ENCODE measurements at places on chromosomes 3 and 15.

GRCh38 chr15:51765751-51766150 is 14.4 kb downstream of the TMOD2 start:
- no peak for DNase-seq

DNA sequence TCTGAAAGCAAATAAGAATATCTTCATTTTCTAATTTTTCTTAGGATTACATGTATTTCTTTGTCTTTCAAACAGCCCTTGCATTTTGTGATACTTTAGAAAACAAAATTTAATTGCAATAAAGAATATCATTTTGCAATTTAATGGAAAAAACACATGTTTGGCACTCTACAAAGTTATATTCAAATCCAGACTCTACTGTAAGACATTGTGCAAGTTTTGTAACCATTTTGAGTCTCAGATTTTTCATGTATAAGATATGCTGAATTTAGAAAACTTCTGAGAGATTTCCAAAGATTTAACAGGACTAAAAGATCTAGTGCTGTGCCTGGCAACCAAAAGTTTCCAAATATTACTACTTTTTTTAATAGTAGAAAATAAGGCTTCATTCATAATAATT is 187.1 kb upstream of the AGTR1 start:
- no peak for DNase-seq

GRCh38 chr3:144431134-144431533 is 459.5 kb downstream of the DIPK2A start:
- DNase-seq = no peak

GRCh38 chr3:177374323-177374722 is 177.0 kb upstream of the TBL1XR1 start:
- DNase-seq = no peak

DNA sequence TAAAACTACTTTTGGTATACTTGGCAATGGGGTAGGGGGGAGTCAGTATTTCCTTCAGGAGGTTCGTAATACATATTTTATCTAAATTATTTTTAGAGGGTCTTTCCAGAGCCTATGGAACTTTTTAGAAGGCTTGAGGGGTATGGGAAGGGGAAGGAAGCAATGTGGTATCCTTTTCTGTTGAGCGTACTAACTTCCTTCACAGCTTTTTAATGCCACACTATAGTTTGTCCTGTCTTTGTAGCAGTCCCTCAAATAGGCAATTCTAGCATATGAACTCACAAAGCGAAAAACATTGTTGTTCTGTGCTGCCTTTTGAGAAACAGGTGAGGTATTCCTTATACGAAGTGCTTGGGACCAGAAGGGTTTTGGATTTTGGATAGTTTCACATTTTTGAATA is 22.3 kb upstream of the P2RY13 start:
- DNase-seq = no peak

Measured in trophoblast cell (in vitro differentiated cells and primary cell).